ENCODE measurements at places on chromosomes 1 and 21. TPM values are rescaled to one million over a fixed set of nuclear protein-coding genes. Genes with fewer than 3 reads are reported as not detected.

DNA sequence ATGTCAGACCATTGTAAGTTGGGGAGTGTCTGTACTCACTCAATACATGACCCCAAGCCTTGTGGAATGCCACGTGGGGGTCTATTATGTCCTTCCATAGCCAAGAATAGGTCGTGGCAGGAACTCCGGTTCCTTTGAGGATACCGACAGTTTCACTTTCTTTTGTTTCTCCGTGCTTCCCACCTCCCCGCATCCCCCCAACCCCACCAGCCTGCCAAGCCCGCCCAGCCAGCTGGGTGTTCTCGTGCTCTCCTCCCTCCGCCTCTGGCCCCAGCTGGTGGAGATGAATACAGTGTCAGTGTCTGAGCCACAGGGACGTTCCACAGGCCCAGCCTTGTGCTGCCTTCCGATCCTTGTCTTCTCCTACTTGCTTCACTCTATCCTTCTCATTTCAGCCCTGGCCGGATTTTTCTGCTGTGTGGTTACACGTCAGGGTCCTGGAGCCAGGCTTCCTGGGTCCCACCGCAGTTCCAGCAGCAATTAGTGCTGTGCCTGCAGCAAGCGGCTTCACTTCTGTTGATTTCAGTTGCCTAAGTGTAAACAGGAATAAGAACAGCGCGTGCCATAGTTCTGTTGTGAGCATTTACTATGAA, 4.1 kb upstream of the AGTRAP start:
- DNase-seq = peak; percentile 59

GRCh38 chr1:109671067-109671466, 3.2 kb downstream of the GSTM2 start:
- DNase-seq = no peak

GRCh38 chr1:151512801-151513625, 1.8 kb downstream of the CGN start:
- no peak for DNase-seq

DNA sequence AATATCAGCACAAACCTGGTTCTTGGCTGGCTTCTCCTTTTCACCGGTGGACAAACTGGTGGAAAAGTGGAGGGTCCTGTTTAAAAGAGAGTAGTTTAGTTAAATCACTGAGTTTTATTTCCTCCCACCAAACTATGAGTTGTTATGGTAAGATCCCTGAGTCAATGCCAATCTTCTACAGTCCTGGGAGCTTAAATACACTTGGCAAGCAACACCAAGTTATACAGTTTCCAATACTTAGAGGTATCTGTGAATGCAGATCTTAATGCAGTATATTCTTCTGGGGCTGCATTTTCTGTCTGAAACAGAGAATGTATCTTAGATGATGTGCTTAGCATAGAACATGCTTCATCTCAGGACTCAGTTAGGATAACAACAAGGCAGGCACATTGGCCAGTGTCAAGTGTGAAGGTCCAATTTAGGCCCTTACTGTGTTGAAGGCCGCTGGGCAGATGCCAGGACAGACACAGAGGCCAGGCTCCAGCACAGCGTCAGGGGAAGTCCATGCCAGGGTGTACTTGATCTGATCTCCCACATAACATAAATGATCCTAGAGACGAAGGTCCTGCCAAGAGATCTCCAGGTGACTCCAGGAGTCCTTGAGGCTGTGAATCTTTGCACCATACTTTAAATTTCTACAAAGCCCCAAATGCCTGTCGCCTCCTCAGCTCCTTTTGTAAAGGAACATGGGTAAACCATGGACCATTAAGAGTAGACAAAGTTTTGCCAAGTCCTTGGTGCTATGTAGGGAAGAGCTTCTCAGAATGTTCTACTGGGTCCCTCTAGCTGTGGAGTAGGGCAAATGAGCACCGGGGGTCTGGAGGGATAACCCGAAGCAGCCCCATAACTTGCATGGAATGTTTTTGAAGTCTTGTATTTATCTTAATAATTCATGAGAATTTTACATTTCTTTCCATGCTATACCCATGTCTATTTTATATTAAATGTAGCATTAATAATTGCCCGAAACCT, 76.8 kb downstream of the KCNJ15 start:
- no peak for DNase-seq

DNA sequence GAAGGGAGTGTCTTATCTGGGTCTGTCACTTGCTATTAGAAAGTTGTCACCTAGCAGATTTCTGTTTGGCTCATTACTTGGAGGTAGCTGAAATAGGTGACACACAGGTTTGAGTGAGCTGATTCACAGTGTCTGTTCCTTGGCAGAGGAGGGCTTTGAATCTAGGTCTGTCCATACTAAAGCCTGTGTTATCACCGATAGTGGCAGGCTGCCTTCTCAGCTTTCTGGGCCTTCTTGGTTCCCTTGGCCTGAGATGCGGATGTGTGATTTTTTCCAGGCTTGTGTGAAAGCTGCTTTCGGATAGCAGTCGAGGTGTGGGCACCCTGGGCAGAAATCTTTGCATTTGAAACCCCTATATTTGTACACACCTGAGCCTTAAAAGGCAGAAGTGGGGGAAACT, 73.9 kb downstream of the ACTL8 start:
- DNase-seq = no peak

DNA sequence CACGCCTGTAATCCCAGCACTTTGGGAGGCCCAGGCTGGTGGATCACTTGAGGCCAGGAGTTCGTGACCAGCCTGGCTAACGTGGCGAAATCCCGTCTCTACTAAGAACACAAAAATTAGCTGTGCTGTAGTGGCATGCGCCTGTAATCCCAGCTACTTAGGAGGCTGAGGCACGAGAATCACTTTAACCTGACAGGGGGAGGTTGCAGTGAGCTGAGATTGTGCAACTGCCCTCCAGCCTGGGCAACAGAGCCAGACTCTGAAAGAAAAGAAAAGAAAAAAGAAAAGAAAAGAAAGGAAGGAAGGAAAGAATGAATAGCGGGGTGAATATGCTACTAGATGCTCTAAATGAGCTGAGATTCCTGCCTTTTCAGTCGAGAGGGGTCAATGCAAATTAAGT, 7.1 kb downstream of the GFI1 start:
- no peak for DNase-seq

- DNase-seq = peak; percentile 12
These were observed 3.4 kb downstream of the COL18A1 start for GRCh38 chr21:45408271-45408791.

GRCh38 chr1:39204441-39205081, at the start of gene MACF1:
TSS of gene MACF1 (plus strand) at chr1:39204695. CDS start at chr1:39205023, 328 bp downstream.
- DNase-seq = peak; percentile 84

- no peak for DNase-seq
These were observed 283.8 kb downstream of the MRPL39 start for GRCh38 chr21:25323356-25323949.

RGS13 gene
- not detected for total RNA-seq

PLCH2 gene
- total RNA-seq = 0.12 TPM

RRP15 gene
- total RNA-seq = 23.7 TPM

AMIGO1 gene
- total RNA-seq = 14.7 TPM

LCE1C gene
- not detected for total RNA-seq

PPIAL4G gene
- not detected for total RNA-seq

MED8 gene
- total RNA-seq = 14.7 TPM
